ENCODE measurements at places on chromosomes 2 and 18.
A peak's percentile ranks its signal among the peaks of the same experiment; 100 is the strongest.

- DNase-seq: no peak
These were observed 66.4 kb downstream of the EPAS1 start for GRCh38 chr2:46363535-46364170.

- DNase-seq: no peak
These were observed 37.8 kb upstream of the DNMT3A start for GRCh38 chr2:25379535-25379934.

DNA sequence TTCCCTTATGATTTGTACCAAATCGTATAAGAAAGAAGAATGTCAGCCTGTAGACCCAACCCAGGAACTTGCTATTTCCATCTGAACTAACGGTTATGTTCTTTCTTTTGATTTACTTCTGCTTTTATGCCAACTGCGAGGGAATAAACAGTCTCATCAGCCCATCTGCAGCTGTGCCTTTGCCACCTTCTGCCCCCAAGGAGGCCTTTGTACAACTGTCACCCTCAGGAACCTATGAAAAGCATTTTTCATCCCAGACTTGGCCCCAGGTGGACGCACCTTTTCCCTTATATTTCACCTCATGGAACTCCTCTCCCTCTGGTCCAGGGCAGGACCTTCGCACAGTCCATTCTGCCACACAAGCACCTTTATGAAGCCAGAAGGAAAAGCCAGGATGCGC, 109.8 kb downstream of the AOX1 start:
- DNase-seq: no peak

DNA sequence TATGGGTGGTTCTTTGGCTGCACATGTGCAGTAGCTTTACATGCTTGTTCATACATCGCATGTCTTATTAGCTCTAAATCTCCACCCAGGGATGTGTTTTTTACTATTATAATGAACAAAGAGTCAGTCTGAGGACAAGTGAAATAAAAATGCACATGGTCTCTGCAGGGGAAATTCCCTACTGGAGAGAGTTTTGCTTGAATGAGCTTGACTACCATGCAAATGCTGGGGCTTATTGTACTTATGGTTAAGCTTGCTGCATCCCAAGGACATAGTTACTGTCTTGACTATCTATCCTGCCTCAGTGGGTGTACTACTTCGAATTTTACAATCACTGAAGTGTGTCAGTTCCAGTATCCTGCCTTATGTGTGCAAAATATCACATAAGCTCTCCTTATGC, 362.7 kb downstream of the TDRD15 start:
- DNase-seq: no peak

- no peak for DNase-seq
These were observed 22.5 kb upstream of the NDUFV2 start for GRCh38 chr18:9079818-9080528.

DNA sequence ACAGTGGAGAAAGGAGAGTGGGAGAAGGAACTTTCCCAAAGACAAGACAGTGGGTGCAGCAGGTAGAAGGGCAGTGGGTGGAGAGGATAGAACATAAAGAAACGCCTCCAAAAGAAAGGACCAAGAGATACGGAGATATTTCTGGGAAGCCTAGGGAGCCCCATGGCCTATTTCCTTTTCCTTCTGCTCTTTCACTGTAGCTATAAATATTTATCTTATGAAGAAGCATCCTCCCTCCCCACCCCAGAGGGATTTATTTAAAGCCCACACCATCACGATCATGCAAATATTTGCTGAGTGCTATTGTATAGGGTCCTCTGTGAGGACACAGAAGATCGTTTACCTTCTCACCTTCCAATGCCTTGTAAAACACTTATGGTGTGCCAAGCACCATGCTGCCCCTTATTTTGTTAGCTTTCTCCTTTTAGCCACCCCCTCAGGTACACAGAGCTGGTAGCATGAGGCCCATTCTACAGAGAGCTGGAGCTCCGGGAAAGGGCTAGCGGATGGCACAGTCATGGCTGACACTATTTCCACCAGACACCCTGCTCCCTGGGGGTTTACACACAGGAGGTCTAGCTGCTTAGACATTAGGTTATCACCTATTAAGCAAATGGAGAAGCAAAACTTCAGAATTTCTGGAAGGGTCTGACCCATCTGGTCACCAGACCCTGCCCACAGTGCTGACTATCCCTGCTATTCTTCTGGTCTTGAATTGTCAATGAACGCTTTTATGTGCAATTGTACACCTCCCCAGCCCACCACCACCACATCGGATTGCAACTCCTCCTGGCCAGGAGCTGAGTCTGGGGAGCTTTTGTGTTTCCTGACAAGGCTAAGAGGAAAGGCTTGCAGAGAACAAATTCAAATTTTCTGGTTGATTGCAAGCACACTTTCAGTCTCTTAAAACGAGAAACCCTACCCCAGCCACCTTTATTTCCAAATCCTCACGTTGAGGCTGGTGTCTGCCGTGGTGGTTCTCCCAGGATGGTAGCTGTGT, 91.8 kb upstream of the KLF7 start:
- DNase-seq: no peak

DNA sequence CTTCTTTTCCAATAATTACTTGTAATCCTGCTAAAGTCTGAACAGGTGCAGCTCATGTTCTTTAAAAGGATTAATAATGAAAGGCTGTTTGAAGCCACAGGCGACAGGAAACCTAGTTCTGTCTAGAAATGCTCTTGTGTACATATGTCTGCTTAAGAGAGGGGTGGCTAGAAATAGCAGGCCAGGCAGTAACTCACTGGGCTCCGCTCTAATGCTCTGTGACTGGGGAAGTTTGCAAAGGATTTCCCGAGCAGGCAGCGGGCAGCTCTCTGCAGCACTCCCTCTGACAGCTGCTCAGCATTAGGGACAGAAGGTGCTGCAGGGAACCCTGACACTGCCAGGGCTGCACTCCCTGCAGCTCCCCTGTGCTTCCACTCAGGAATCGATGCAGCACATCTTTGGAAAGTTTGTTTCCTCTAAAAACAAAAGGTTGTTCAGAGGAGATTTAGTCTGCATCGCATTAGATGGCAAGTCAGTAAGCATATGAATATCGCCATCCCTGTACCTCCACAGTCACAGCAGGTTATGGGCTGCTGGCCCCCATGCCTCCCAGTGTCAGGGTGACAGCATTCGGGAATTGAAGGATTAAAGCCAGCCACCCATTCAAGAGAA, 33.1 kb upstream of the TTC39C start:
- DNase-seq: no peak

DNA sequence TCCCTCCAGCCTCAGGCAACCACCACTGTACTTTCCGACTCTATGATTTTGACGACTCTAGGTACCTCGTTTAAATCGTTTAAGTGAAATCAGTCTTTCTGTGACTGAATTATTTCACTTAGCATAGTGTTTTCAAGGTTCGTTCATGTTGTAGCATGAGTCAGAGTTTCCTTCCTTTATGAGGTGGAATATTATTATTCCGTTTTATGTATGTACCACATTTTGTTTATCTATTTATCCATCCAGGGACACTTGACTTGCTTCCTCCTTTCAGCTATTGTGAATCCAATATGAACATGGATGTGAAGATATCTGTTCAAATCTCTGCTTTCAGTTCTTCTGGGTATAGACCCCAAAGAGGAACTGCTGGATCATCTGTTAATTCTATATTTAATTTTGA, 19.1 kb downstream of the IL1R2 start:
- no peak for DNase-seq

- DNase-seq: no peak
These were observed 487.7 kb downstream of the LRRTM4 start for GRCh38 chr2:77034445-77034844.

DNA sequence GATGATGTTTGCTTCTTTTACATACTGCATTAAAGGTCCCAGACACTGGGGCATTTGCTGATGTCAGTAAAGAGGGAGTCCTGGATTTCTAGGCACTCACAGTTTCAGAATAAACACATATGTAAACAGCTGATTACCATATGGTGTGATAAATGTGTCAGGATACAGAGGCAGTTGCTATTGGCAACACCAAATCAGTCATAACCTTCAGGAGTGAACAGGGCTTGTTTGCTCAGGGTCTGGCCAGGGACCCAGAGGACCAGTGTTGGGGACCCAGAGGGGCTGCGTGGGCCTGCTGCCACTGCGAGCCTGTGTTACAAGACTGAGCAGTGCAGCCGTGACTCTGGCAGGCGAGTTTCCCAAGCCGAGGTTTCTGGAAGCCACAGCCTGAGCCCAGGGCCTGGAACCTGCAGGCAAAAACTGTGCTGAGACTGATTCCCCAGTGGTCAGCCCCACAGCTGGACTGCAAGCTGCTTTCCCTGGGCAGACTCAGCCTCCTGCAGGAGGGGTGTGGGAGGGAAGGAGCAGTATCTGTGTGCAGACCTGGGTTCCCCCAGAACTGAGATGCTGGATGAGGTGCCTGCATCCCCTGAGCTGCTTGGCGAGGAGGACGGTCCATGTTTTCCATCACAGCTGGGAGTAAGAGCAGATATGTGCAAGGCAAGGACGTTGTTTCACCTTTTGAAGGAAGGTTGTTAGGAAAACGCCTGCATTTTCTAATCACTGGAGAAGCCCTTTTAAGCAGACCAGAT, 23.6 kb downstream of the ASAP2 start:
- peak; percentile 91 for DNase-seq

DNA sequence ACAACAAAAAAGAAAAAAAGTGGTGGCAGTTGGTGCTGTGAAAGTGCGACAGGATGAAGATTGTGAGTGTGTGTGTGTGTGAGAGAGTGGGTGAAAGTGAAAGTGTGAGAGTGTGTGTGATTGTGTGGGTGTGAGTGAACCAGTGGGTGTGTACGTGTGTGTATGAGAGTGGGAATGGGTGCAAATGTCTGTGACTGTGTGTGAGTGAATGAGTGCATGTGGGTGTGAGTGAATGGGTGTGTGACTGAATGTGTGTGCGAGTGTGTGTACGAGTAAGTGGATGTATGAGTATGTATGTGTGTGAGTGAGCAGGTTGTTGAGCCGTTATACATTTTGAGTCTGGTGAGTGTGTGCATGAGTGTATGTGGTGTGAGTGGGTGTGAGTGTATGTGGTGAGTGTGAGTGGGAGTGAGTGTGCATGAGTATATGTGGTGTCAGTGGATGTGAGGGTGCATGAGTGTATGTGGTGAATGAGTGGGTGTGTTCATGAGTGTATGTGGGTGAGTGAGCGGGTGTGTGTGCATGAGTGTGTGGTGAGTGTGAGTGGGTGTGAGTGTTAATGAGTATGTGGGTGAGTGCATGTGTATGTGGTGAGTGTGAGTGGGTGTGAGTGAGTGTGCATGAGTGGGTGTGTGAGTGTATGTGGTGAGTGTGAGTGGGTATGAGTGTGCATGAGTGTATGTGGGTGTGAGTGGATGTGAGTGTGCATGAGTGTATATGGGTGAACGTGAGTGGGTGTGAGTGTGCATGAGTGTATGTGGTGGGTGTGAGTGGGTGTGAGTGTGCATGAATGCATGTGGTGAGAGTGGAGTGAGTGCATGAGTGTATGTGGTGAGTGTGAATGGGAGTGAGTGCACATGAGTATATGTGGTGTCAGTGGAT, 69.3 kb upstream of the HPCAL1 start:
- DNase-seq: peak; percentile 8

GRCh38 chr2:75200140-75201096, 1.1 kb upstream of the TACR1 start:
- peak; percentile 63 for DNase-seq

- no peak for DNase-seq
These were observed 45.1 kb upstream of the FOSL2 start for GRCh38 chr2:28347596-28347995.

Data from posterior cingulate gyrus (tissue), 11 donors.